ENCODE measurements at places on chromosomes 5 and 9.

GRCh38 chr9:130320723-130321481, 55.3 kb downstream of the HMCN2 start:
- no peak for DNase-seq

- no peak for DNase-seq
Observed at GRCh38 chr5:98825582-98826375, 52.3 kb downstream of the RGMB start.

DNA sequence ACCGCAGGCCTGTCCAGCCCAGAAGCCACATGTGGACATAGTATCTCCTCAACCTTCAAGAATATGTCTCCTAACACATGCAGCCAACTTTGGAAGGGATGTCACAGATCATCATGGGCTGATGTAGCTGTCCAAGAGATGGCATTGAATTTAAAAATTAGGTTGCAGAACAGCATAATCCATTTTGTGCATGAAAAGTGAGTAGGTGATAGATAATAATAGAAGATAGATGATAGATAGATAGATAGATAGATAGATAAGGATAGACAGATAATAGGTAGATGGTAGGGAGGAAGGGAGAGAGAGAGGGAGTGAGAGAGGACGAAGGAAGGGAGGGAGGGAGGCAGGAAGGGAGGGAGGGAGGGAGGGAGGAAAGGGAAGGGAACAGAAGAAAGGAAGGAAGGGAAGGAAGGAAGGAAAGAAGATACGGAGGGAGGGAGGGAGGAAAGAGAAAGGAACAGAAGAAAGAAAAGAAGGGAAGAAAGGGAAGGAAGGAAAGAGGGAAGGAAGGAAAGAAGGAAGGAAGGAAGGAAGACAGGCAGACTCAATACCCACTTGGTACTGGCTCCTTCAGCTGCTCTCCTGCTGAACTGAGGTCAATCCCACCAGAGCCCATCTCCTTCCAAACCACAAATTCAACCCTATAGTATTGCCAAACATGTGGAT, 28.9 kb upstream of the ERGIC1 start:
- no peak for DNase-seq

DNA sequence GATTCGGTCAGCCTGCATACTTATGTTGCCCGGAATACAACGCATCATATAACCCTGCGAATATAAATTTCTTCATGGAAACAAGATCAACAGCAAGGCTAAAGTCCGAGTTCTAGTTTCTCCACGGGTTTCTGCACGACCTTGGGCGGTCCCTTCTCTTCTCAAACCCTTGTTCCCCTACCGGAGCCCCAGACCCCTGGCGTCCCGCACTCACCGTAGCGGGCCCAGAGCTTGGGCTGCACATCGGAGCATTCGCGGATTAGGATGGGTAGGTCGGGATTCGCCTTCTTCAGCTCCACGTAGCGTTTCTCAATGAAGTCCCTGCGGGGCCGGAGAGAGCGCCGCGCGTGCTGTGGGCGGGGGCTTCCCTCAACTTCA, 399 bp downstream of the NDUFA2 start:
- no peak for DNase-seq

GRCh38 chr5:55773057-55773456, 35.2 kb downstream of the DDX4 start:
- no peak for DNase-seq

DNA sequence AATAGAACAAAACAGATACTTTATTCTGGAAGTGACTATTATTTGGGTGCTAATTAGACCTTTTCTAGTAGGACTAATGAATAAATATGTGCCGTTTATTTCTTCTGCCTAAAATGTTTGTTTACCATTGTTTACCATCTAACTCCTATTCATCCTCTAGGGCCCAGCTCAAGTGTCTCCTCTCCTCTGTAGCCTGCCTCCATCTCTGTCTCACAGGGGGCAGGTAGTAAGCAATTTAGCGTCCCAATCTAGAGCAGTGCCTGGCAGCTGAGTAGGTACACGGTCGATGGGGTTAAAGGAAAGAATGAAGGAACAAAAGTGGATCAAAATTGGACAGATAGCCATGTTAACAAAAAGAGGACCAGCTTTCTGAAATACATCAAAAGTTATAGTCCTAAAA, 230.9 kb downstream of the SLF1 start:
- DNase-seq: no peak

GRCh38 chr5:20335978-20336377, 348.0 kb upstream of the CDH18 start:
- DNase-seq: no peak

DNA sequence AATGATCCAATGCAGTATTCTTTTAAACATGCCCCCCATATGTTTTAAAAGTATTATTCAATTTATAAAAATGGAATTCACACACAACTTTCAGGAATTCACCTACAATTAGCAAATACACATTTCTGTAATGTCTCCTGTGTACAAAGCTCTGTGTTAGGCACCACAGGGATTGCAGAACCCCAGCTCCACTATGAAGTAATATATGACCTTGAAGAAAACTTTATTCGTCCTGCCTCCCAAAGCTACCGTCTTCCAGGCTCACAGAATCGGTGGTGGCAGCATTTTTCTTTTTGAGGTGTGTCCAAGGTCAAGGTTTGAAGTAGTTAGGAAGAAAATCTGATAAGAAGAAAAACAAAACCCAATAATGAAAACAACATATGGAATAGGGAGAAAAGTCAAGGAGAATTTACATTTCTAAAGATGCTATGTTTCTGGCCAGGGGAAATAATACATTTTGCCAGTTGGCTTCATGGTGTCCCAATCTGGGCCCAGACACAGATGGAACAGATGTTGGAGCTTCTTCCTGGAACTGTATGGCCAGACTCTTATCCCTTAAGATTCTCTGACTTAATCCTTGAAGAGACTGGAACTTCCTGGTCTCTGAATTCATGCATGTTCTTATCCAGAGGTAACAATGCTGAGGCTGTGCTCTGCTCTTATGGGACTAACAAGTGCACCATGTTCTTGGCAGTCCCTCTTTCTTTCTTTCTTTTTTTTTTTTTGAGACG, 22.0 kb upstream of the LVRN start:
- peak; percentile 64 for DNase-seq

DNA sequence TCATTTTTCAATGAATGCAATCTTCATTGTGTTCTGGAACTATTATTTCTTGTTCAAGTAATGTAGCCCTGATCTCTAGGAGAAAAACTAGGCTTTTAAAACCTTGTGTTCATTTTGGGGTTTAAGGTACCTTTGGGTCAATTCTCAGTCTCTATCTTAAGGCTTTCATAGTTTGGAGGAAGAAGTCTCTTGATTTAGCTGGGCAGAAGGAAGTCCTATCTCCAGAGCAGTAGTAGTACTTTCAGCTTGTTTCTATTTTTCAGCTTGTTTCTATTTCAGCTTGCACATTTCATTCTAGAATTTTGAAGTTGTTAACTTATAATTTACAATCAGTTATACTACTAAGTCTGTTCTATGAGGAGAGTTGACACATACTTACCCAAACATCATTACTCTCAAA, 15.2 kb downstream of the CSNK1G3 start:
- no peak for DNase-seq

- DNase-seq: no peak
Observed at GRCh38 chr5:102582696-102583095, 83.9 kb upstream of the SLCO6A1 start.

DNA sequence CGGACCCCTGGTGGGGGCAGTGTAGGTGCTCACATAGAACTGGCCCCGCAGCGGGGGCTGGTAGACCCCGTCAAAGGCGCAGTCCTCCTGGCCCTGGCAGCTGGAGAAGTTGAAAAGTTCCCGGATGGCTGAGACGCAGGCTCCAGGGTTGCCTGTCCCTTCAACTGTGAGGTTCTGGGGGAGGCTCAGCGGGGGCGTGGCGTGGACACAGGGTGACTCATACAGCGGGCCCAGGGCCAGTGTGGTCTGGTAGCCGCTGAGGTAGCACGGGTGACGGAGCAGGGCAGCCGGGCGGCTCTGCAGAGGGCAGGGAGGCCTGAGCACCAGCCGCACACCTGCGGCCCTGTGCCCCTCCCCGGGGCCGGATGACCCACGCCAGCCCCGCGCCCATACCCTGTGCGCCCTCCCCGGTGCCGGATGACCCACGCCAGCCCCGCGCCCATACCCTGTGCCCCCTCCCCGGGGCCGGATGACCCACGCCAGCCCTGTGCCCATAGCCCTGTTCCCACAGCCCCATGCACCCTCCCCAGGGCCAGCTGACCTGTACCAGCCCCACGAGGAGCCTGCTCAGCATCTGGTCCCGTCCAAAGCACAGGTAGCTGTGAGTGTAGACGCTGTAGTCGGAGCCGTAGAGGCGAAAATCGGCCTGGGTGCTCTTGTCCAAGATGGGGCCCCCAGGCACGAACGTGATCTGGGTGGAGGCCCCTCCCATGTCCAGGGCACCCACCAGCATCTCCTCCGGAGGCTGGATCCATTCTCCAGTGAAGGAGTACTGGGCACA, 5.0 kb downstream of the ENTPD8 start:
- DNase-seq: no peak

GRCh38 chr5:124300815-124301621, 445.4 kb downstream of the ZNF608 start:
- DNase-seq: no peak

- DNase-seq: peak; percentile 38
Observed at GRCh38 chr5:6832994-6833393, 119.8 kb downstream of the TENT4A start.

DNA sequence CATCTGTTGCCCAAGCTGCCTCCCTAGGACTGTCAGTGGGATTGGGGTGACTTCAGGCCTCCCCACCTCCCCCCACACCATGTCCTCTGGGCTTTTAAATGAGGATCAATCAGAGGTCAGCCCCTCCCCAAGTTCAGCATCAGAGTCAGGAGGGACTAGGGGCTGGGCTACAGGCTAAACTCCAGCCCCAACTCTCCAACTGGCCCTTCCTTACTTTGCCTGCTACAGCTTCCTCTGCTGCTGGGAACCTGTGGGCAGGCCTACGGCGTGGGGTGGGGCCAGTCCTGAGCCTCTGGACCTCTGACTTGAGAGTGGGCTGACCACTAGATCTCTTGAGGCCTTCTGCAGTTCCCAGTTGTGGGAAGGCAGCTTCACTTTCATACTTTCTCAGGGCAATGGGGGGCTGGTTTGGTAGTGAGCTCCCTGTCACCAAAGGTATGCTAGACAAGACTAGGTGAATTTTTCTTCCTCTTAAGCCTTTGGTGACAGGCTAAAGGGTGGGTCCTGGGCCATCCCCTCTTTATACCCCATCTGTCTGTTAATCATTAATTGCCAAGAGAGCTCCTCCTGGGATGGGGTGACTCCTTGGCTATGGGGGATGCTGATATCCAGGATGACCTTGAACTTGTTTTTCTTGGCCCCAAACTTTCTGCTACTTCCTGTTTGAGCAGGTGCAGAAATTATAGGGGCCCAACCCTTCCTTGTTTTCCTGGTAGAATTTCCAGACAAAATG, 10.8 kb upstream of the DAB2IP start:
- DNase-seq: no peak

DNA sequence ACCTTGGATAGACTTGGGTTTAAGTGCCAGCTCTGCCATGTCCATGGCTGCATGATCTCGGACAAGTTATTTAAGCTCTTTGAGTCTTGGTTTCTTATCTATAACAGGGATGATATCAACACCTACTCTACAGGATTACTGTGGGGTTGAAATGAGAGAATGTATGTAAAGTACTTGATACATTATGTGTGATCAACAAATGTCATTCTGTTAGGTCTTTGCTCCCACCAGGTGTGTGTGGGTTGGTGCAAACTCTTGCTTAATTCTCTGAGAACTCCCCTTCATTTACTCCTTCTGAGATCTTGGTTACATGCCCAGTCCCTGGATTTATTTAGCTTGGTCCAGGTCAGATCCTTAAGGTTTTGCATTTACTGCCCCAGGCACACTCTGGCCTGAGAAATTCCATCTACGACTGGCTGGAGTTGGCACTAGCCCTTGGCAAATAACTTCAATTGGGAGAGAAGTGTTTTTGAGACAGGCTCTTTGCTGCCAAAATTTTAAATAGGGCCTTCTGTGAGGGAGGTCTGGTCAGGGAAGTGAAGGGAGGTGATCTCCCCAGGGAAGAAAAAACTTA, 63.5 kb upstream of the KLF9 start:
- no peak for DNase-seq

DNA sequence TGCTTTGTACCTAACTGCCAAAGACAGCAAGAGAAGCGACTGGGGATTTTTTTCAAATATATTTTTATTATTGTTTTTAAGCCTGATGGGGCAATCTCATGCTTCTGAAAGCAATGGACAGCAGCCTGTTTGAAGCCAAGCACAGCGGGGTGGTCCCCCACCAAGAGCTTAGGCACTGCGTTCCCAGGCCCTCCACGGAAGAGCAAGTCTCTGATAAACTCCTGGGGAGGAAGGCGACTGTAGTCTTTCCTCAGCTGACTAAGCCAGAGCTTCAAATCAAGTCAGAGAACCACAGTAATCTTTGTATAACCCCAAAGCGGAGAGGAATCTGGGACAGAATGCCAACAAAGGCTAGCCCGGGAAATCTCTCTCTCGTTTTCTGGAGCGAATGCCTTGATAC, 54.4 kb downstream of the ARSB start:
- no peak for DNase-seq

DNA sequence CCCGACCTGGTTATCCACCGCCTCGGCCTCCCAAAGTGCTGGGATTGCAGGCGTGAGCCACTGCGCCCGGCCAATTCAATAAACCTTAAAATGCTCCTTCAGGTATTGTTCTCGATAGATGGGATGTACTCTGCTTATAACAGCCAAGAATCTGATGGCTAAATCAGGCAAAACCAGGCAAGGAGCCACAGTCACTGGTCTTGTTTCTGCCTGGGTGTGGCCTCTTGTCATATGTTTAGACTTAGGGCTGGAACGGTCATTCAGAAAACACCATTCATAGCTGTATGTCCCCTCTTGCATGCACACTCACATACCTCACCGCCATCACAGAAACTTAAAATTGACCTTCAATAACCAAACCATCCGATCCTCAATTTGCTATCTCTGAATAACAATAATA, 7.7 kb downstream of the FAM219A start:
- DNase-seq: no peak

DNA sequence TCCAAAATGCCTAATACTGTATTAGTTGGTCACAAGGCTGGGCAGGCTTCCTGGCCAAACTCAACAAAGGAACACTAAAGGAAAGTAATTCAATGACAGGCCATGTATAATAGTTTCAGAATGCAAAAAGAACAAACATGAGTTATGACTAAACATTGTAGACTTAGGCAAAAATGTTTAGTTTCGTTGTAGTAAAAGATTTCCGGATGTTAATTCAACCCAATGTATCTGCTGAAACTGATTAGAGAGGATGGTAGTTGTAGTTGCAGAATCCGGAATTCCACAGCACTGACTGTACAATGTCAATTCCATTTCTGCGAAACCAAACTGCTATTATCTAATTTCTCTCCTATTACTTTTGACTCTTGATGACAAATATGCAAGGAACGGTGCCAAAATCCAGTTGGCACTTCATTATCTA, 117.9 kb upstream of the FST start:
- DNase-seq: no peak

GRCh38 chr5:6459896-6460295, 11.2 kb downstream of the UBE2QL1 start:
- DNase-seq: no peak

DNA sequence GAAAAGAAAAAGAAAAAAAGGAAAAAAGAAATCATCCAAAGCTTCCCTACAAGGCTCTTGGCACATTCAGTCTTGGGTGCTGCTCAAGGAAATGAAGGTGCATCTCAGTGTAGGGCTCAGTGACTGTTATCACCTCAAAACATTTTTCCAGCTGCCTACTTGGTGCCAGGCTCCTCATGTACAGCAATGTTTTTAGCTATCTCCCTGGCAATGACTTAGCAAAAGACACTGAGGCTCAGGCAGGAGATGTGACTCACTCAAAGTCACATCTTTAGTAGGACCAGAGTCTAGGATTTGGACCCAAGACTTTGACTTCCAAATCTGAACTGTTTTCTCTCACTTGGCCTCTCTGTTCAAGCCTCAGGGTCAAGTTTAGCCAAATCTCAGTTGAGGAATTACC, 264.2 kb downstream of the CRB2 start:
- no peak for DNase-seq

GRCh38 chr9:126397056-126397455, 70.4 kb downstream of the MVB12B start:
- DNase-seq: no peak
